Activated CD4-positive, alpha-beta T cell treated with anti-CD3 and anti-CD28 coated beads, Interleukin-2, Interleukin-4, amounts not matched to agents 100 ng/mL and 50 ng/mL, durations not matched to agents 16 hours and 8 hours (primary cell): ENCODE measurements at places on chromosomes 6 and 20.

GRCh38 chr6:111997853-111998208 is 56.1 kb upstream of the CCN6 start:
- no peak for DNase-seq

DNA sequence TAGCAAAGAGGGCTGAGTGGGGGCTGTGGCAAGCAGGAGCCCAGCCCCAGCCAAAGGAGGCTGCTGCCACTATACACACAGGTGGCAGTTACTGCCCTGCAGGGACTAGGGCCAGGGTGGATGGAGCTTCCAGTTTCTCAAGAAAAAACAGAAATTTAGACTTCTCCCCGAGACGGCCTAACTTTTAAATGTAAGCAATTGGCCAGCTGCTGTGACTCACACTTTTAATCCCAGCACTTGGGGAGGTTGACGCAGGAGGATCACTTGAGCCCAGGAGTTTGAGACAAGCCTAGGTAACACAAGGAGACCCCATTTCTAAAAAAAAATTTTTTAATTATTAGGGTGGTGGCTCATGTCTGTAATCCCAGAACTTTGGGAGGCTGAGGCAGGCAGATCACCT is 98.2 kb upstream of the NFATC2 start:
- DNase-seq: no peak

DNA sequence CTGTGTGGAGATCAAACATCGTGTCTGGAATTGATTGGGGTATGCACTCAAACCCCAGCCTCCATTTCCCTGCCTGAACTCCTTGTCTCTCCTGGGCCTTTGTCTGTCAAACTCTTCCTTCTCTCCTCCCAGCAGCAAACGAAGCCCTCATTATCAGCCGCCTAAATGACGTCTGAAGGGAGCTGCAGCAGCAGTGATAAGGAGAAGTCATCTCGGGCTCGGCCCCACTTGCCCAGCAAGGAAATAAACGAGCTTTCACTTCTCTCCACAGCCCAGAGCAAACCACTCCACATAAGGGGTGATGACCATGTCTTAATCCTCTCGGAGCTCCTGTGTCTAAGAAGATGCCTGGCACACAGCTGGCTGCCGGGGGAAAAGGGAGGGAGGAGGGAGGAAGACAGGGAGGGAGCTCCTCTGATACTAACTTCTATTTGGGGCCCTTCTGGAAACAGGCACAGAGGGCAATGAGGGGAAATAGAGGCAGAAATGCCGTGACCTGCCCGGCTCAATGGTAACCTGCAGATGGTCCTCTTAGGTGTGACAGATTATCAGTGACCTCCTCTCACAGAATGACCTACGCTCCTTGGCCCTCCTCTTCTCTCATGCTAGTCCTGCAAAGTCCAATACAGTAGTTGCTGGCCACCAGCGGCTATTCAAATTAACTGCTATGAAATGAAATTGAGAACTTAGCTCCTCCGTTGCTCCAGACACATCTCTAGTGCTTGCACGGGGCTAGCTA is 100.4 kb downstream of the PXDC1 start:
- DNase-seq: no peak

DNA sequence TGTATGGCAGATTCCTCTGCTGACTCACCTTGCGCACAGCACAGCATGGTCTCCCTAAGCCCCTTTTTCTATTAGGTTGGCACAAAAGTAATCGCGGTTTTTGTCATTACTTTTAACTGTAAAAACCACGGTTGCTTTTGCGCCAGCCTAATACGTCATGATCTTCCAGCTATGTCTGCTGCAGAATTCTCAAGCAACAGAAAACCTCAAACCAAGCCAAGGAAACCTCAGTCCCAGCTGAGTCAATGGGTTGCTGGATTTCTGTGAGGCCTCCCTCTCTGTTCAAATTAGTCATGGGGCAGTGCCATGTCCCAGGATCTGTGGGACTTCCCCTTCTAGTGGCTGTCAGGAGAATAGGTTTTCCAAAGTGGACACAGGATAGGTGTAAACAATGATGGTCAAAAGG is 15.7 kb upstream of the ENPP1 start:
- peak; percentile 19 for DNase-seq

DNA sequence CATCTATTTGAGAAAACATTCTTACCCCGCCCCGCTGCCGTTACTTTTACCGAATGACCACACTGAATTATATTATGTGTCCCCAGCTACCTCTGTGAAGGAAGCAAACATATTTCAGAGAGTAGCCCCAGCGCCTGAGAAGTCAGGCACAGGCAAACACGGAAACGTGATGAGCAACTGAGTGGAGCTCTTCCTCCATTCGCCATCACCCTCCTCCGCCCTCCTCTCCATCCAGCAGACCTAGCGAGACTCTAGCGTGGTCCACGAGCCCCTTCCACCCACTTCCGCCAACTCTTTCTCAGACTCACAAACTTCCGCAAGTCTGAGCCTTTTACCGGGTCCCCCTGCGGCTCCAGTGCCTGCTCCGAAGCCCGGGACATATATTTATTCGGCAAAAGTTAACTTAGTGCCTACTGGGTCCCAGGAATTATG is 582 bp downstream of the SNRPB start:
- peak; percentile 68 for DNase-seq

GRCh38 chr6:2980465-2980855 is 9.1 kb upstream of the SERPINB6 start:
- no peak for DNase-seq

- no peak for DNase-seq
These were observed 104.8 kb downstream of the PSMB1 start for GRCh38 chr6:170448317-170448716.

- DNase-seq: no peak
These were observed 48.6 kb downstream of the TCP11 start for GRCh38 chr6:35092362-35093117.

GRCh38 chr20:49482621-49483017 is at the start of gene KCNB1:
TSS of gene KCNB1 (minus strand) at chr20:49482668. CDS start at chr20:49482480, 188 bp downstream.
- peak; percentile 15 for DNase-seq

- no peak for DNase-seq
These were observed 9.2 kb downstream of the GGT7 start for GRCh38 chr20:34863421-34863965.

GRCh38 chr20:51419231-51419630 is 123.3 kb downstream of the NFATC2 start:
- DNase-seq: no peak

GRCh38 chr6:53566755-53567154 is 21.9 kb upstream of the GCLC start:
- DNase-seq: no peak

GRCh38 chr20:61558726-61559125 is 306.7 kb downstream of the CDH4 start:
- DNase-seq: no peak

DNA sequence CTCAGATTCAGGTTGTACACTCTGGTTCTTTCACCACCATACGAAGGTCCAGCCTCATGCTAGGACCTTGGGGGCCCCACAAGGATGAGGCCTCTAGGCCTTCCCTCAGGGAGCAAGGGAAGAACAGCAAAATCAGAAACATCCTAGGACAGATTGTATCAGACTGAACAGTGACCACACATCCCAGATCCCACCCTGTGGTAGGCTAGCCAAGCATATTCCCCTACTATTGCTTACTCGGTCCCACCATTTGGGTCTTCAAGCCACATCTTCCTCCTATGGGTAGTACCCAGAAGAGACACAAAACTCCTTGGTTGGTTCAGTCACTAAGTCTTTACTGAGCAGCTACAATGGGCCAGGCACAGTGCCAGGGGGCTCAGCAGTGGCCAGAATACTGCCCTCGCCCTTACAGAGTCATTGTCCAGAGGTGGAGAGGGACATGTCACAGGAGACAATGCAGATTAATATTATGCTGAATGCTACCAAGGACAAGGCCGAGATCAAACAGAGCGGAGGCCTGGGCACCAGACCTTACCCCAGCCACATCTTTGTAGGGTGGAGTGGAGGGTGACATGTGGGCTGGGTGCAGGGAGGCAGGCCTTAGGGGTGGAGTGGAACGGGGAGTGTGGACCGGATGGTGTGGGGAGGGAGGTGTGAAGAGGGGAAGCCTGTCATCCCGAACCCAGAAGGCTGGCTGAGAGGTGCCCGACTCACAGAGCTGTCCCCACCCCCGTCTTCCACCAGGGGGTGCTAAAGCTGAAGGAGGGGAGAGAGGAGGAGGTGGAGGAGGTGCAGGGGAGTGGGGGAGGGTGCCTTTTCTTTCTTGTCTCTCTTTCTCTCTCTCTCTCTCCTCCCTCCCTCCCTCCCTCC is 6.8 kb upstream of the MAPK13 start:
- DNase-seq: peak; percentile 95

DNA sequence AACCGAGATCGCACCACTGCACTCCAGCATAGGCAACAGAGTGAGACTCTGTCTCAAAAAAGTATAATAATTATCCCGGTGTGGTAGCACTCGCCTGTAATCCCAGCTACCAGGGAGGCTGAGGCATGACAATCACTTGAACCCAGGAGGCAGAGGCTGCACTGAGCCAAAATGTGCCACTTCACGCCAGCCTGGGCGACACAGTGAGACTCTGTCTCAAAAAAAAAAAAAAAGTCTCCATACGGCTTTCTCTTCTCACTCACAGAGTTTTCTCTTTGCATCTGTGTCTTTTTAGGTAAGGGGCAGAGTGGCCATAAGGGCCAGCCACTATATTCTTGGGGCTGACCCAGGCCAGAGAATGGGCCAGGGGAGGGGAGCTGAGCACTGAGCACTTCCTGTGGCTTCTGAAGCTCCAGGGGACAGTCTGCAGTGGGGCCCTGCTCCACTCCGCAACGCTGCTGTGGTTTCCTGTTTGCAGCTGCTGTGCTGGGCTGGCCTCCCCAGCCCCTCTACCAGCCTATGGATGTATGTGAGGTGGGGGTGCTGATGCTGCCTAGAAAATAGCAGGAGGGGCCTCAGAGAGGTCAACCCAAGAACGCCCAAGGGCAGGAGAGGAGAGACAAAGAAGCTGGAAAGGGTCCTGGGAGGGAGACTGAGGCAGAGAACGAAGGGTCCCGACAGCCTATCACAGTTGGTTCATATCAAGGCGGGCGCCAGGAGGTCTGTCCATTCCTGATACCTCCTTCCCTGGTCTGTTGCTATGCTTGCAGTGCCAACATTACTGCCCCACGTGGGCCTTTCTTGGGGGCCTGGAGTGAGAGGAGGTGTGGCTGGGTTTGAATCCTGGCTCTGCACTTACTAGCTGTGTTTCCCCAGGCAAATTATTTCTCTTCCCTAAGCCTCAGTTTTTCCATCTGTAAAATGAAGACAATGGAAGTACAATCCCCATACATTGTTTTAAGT is 16.0 kb downstream of the SLA2 start:
- DNase-seq: peak; percentile 62

GRCh38 chr20:48165401-48165685 is 380.1 kb upstream of the SULF2 start:
- no peak for DNase-seq

DNA sequence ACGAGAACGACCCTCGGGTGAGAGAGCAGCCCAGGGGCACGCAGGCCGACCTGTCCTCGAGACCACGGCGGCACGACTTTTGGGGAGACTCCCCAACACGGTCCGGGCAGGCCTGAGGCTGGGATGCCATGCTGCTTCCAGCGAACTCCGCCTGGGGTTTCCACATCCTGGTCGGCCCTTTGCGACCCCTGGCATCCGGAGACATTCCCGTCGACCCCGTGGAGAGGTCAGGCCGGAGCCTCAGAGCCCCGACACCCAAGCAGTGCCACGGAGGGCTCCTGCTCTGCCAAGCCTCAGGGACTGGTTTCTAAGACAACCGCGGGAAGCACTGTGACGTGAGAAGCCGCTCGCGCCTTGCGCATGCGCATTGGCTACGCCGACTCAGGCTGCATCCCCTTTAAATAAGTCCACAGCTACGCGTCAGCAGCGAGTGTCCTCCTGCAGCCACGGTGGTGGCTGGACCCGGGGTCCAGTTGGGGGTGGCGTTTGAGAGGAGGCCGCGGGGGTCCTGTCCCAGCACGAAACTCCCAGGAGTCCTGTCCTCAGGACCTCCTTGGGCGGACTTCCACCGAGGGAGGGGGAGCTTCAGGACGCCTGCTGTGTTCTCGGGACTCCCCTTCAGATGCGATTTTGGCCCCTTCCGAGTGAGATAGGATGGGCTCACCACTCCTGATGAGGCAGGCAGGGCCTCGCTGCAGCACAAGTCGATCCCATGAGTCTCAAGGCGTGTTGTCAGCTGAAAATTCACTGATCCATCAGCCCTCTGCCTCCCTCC is 1089.3 kb upstream of the DEFB115 start:
- DNase-seq: no peak

GRCh38 chr6:90860822-90861601 is 274.1 kb upstream of the MAP3K7 start:
- peak; percentile 2 for DNase-seq

- DNase-seq: no peak
These were observed 125.9 kb upstream of the INSM1 start for GRCh38 chr20:20241976-20242375.

DNA sequence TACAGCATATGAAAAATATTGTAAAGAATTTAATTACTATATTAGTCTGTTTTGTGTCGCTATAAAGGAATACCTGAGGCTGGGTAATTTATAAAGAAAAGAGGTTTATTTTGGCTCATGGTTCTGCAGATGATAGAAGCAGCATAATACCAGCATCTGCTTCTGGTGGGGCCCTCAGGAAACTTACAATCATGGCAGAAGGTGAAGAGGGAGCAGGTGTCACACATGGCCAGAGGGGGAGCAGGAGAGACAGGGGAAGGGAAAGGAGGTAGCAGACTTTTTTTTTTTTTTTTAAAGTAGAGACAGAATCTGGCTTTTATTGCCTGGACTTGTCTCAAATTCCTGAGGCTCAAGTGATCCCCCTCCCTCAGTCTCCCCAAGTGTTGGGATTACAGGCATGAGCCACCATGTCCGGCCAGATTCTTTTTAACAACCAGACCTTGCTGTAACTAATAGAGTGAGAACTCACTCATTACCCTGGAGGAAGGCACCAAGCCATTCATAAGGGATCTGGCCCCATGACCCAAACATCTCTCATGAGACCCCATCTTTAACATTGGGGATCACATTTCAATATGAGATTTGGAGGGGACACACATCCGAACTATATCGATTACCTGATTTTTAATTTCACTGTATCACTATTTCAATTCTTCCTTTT is 64.6 kb downstream of the MAN1A1 start:
- DNase-seq: peak; percentile 15

DNA sequence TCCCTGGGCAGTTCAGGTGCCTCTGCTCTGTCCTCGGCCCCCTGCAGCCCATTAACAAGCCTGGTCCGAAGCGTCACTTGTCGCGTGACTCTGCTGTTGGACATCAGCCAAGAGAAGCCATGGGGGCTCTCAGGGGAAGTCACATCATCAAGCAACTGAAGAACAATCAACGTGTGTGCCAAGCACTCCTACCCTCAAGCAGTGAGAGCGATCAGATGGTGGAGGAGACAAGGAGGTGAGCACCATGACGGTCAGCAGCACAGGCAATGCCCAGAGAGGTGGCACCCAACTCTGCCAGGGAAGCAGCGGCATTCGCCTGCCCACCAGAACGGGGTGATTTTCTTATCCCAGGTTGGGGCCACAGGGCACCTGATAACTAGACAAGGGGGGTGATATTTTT is 132.7 kb downstream of the AGPAT4 start:
- DNase-seq: no peak

DNA sequence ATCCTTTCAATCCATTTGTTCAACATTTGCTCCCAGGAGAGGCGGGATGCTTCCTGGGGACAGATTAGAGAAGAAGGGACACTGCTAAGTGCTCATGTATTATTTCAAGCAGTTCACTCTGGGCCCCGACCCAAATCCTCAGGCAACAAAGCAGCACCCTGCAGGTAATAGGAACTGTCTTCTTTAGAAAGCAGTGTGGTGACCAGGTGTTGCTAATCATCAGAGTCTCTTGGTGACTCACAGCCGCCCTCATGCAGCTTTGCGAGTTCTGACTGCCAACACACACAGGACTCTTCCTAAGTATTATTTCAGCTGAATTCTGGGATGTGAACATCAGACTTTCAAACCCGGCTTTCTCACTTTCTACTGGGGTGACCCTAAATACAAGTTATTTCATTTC is 356.4 kb downstream of the PRKN start:
- no peak for DNase-seq
